ENCODE measurements at places on chromosomes 5 and 9.

DNA sequence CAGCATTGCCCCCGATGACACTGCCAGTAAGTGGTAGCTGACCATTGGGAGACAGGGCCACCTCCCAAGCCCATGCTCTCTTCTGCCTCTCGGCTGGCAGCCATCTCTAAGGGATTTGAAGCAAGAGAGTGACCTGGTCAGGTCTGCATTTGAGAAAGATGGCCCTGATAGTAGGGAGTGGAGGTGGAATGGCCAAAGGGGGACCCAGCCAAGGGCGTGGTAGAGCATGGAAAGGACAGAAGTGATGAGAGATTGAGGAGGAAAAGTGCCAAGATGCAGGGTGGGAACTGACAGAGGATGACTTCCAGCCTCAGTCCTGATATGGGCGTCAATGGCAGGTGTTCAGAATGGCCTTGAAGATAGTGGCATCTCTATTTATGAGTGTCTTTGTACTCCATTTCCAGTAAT, 9.0 kb downstream of the ABL1 start:
- DNase-seq = no peak

- DNase-seq = no peak
Observed at GRCh38 chr9:79641070-79641469, 69.3 kb downstream of the TLE4 start.

- DNase-seq = no peak
Observed at GRCh38 chr5:73153513-73153912, 19.5 kb upstream of the TMEM174 start.

GRCh38 chr9:103757062-103757461, 337.0 kb upstream of the SMC2 start:
- no peak for DNase-seq

DNA sequence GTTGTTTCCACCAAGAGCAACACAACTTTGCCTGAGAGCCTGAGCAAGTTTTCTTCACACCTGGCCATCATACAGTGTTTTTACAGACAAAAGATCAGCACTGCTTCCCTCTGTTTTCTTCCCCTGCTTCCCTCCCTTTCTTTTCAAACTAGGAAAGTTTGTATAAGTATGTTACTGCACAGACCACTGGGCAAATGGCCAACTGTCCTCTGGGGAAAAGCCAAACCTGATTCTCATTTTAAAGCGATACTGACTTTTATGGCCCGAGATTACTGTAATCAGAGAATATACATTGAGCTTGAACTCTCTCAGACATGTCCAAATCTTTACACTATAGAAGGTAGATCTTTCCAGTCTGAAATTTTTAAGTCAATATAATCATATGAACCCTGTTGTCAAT, 415.0 kb downstream of the NFIB start:
- DNase-seq = no peak

- DNase-seq = no peak
Observed at GRCh38 chr9:77978086-77978781, 53.4 kb downstream of the GNAQ start.

DNA sequence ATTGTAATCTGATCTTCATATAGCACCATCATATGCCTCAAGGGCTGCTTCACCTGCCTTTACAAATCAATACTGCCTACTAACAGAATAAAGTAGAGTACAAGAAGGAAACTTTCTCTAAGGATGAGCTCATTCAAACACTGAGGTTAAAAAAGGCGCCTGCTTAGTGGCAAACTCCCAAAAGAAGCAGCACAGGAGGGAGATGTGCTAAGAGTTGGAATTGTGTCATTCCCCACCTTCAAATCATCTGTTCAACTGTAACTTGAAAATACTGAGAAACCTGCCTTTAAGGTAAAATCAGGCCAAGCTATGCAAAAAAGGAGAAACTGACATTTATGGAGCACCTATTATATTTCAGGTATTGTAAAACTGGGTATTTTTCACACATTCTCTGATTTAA, 560.6 kb downstream of the PTPRD start:
- DNase-seq = no peak

GRCh38 chr9:85230081-85230480, 511.7 kb downstream of the AGTPBP1 start:
- no peak for DNase-seq

DNA sequence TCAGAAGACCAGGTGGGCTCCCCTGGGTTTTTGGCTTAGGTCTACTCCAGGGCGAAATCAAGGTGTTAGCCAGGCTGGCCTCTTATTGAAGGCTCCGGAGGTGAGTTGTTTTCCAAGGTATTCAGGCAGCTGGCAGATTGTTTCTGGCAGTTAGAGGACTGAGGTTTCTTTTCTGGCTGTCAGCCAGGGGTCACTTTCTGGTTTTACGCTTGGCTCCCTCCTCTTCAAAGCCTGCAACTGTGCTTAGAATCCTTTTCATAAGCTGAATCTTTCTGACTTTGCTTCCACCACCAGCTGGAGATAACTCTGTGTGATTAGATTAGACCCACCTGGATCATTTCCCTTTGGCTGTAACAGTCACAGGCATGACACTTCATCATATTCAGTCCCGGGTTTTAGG, 24.6 kb downstream of the RFK start:
- DNase-seq = no peak

GRCh38 chr9:6686396-6686795, 40.9 kb upstream of the GLDC start:
- no peak for DNase-seq

DNA sequence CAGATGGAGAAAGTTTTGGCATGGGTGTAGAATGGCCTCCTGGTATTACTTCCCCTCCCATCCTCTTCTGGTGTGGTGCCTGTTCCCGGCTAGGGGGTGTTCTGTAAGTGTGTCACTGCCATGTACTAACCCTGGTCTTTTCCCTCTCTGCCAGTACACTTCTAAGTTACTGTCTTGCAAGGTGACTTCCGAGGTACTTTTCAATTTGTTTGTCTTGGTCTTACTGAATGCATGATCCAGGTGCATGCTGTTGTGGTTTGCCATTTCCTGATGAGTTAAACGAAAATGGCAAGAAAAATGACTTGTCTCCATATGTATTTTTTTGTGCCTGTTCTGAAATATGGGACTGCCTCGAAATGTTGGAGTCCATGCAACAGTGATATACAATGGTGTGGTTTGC, 46.0 kb downstream of the C9orf152 start:
- no peak for DNase-seq

DNA sequence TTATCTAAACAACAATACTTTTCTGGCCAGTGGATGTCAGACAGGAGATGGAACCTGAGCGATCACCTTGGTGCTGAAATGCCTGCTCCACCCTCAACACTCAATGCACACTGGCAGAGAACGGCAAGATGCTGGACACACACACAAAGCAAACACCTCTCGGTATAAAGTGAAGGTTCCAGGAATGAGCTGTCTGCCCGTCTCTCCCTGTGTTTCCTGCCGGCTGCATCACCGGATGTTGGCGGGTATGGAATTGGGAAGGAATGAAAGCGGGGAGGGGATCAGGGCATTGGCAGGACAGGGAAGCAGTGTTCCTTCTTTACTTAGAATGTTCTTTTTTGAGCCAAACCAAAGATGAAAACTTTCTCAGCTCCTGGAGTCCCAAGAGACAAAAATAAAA, 59.2 kb downstream of the MED10 start:
- DNase-seq = no peak

DNA sequence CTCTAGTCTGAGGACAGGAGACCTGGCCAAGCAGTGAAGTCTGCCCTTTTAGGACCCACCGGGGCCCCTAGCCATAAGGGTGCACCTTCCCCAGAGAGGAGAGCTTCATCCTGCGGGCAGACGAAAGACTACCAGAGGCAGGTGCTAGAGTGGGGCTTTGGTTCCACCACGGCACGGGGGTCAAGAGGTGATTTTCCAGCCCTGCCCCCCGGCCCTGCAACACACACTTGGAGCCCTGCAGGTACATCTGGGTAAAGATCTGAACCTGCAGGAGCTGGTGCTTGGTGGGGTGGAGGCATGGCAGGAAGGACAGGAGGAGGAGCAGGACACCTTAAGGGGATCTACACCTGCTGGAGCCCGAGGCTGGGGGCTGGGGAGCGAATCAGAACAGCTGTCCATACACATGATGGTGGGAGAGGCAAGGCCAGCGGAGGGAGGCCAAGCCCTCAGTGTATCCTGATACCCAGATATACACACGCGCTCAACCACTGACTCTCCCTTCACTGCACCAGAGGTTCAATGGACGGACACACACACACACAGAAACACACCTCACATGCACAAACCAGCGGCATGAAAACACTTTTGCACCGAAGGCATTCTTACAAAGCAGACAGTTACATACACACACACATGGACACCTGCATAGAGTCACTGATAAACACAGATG, 98.4 kb upstream of the MVB12B start:
- no peak for DNase-seq

DNA sequence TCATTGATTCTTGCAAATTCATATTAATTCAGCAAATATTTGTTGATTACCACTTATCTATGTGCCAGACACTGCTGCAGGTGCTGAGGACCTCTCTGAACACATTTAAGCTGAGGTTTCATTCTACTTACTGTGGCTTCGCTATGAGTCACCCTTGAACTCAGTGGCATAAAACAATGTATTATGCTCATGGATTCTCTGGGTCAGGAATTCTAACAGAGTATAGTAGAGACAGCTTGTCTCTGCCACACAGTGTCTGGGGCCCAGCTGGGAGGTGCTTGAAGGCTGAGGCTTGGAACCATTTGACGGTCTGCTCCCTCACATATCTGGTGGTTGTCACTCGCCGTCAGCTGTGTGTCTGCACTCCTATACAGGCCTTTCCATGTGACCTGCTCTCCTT, 124.3 kb upstream of the NR3C1 start:
- no peak for DNase-seq

DNA sequence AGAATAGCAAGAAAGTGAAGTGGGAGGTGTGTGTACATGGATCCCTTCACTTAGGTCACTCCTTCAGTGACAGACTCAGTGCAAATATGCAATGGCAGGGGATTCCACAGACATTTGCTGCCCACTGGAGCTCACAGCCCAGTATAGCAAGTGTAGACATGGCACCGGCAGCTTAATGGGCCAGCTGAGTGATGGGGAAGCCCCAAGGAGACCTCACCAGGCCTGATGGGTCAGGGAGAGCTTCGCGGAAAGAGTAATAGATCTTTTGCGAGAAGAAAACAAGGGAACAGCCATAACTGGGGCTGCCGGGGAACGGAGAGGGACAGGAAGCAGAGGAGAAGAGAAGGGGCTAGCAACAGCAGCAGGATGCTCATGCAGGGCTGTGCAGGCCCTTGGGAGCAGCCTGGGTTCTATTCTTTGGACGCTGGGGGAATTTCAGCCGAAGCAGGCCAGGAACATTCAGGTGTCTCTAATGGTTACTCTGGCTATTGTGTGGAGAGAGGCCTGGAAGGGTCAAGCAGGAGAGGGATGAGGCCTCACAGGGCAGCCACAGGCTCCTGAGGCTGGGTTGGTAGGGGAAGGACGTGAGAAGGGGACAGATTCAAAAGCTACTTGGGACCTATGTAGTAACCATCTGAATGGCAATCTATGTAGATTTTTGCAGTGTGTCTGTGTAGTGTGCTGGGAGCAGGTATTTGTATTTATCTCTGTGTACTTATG, 27.0 kb downstream of the TCF7 start:
- no peak for DNase-seq

- DNase-seq = no peak
Observed at GRCh38 chr9:121447321-121447834, 52.3 kb downstream of the GGTA1 start.

Data from CD4-positive, alpha-beta T cell treated with Interleukin-15 for 4 hours (primary cell).